ENCODE measurements at places on chromosomes 2 and 18. TPM values are rescaled to one million over a fixed set of nuclear protein-coding genes. Genes with fewer than 3 reads are reported as not detected.

GRCh38 chr2:68837164-68837860 is 33.9 kb downstream of the BMP10 start:
- no peaks in the 10 kb centered on the region for H3K27me3 ChIP-seq
- DNase-seq = peak; percentile 43
- peaks cover 49% of the 10 kb centered on the region for H3K4me1 ChIP-seq
- no peaks in the 10 kb centered on the region for H3K36me3 ChIP-seq
- peak overlapping the region; percentile 78 for H3K27ac ChIP-seq

Gene PLEKHH2
- 25.1 TPM for total RNA-seq

DNA sequence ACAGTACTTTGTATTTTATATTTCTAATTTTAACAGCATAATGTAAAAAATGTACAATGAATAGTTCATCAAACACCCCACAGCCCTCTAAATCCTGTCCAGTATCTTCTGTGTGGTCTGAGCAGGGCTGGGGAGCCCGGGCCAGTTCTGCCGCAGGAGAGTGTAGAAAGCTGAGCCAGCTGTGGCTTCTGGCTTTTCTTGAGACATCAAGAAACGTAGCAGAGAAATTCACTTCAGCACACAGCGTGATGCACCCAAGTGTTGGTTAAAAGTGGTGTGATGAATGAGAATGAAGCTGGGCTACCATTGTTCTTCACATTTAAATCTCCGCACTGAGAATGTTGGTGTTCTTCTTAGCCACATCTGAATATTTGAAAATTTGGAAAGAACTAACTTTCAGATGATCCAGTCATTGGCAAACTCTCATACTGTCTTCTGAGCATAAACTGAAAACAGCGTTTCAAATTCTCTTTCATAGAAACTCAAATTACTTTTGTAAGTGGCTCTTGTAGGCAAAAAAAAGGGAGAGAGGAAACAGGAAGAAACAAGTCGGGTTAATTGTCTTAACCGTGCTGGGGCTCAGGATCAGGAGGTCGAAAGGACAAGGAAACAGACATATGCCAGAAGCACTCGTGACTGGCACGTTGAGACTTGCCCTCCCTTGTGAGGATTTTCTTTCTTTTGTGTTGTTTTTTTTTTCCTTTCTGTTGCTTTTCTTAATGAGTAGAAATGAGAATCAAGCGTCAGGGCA is 23.4 kb upstream of the TMEM87B start:
- no peak overlapping the region for H3K4me3 ChIP-seq
- H3K36me3 ChIP-seq = no peaks in the 10 kb centered on the region
- no peak overlapping the region for H3K27ac ChIP-seq
- peaks cover 4% of the 10 kb centered on the region for H3K4me1 ChIP-seq
- H3K27me3 ChIP-seq = peaks cover 8% of the 10 kb centered on the region
- DNase-seq = no peak

GRCh38 chr2:222939208-222939856 is 78.5 kb downstream of the ACSL3 start:
- DNase-seq = peak; percentile 53
- no peak overlapping the region for H3K27ac ChIP-seq
- no peaks in the 10 kb centered on the region for H3K27me3 ChIP-seq
- H3K4me1 ChIP-seq = peaks cover 17% of the 10 kb centered on the region

- H3K4me3 ChIP-seq = no peak overlapping the region
- no peak overlapping the region for H3K27ac ChIP-seq
- peaks cover 22% of the 10 kb centered on the region for H3K36me3 ChIP-seq
- no peaks in the 10 kb centered on the region for H3K4me1 ChIP-seq
- DNase-seq = no peak
These were observed 45.3 kb downstream of the CENPO start for GRCh38 chr2:24838541-24838940.

Gene PDCD1
- 42.0 TPM for total RNA-seq

DNA sequence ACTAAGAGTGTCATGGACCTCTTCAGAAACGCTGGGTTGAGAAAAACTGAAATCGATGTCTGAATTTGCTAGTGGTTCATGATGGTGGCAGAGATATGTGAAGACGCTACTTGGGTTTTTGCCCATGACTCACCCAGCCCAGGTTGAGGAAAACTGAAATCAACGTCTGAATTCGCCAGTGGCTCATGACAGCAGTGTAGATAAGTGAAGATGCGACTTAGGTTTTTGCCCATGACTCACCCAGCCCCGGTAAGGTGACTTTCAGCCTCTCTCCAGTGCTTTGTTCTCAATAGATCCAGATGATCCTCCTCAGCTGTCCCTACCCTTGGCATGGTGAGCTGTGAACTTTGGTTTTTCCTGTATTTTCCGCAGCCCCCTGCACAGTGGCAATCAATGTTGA is 105.3 kb upstream of the SIX3 start:
- no peak overlapping the region for H3K4me3 ChIP-seq
- peaks cover 43% of the 10 kb centered on the region for H3K4me1 ChIP-seq
- peak overlapping the region; percentile 78 for H3K27ac ChIP-seq
- no peaks in the 10 kb centered on the region for H3K27me3 ChIP-seq
- DNase-seq = peak; percentile 57

Gene ARHGAP28
- total RNA-seq = not detected

Gene C2orf69
- total RNA-seq = 17.6 TPM

GRCh38 chr2:240782221-240782885 is 37.7 kb downstream of the KIF1A start:
- no peak for DNase-seq
- H3K36me3 ChIP-seq = no peaks in the 10 kb centered on the region
- H3K4me3 ChIP-seq = no peak overlapping the region
- no peaks in the 10 kb centered on the region for H3K4me1 ChIP-seq
- H3K27me3 ChIP-seq = no peaks in the 10 kb centered on the region
- H3K27ac ChIP-seq = no peak overlapping the region

GRCh38 chr2:234851451-234851850 is 100.4 kb upstream of the SH3BP4 start:
- DNase-seq = no peak
- H3K4me1 ChIP-seq = no peaks in the 10 kb centered on the region
- no peak overlapping the region for H3K4me3 ChIP-seq
- H3K27me3 ChIP-seq = peaks cover 5% of the 10 kb centered on the region

Gene SCYGR4
- not detected for total RNA-seq

GRCh38 chr2:158685646-158686045 is 109.5 kb upstream of the DAPL1 start:
- H3K36me3 ChIP-seq = no peaks in the 10 kb centered on the region
- DNase-seq = no peak
- H3K27me3 ChIP-seq = no peaks in the 10 kb centered on the region
- H3K4me3 ChIP-seq = no peak overlapping the region
- no peak overlapping the region for H3K27ac ChIP-seq

- H3K4me1 ChIP-seq = no peaks in the 10 kb centered on the region
- H3K27me3 ChIP-seq = peaks cover 2% of the 10 kb centered on the region
- H3K27ac ChIP-seq = no peak overlapping the region
- no peaks in the 10 kb centered on the region for H3K36me3 ChIP-seq
These were observed 201.2 kb downstream of the ASB1 start for GRCh38 chr2:238627899-238628298.

GRCh38 chr2:86019121-86019520 is 86.6 kb downstream of the POLR1A start:
- no peaks in the 10 kb centered on the region for H3K27me3 ChIP-seq
- DNase-seq = no peak
- H3K4me3 ChIP-seq = no peak overlapping the region
- H3K4me1 ChIP-seq = peaks cover 10% of the 10 kb centered on the region
- H3K27ac ChIP-seq = no peak overlapping the region

GRCh38 chr2:181374781-181375675 is 82.2 kb upstream of the ITGA4 start:
- no peak overlapping the region for H3K4me3 ChIP-seq
- no peak for DNase-seq
- peaks cover 16% of the 10 kb centered on the region for H3K4me1 ChIP-seq
- H3K36me3 ChIP-seq = peaks cover 14% of the 10 kb centered on the region
- H3K27ac ChIP-seq = no peak overlapping the region

DNA sequence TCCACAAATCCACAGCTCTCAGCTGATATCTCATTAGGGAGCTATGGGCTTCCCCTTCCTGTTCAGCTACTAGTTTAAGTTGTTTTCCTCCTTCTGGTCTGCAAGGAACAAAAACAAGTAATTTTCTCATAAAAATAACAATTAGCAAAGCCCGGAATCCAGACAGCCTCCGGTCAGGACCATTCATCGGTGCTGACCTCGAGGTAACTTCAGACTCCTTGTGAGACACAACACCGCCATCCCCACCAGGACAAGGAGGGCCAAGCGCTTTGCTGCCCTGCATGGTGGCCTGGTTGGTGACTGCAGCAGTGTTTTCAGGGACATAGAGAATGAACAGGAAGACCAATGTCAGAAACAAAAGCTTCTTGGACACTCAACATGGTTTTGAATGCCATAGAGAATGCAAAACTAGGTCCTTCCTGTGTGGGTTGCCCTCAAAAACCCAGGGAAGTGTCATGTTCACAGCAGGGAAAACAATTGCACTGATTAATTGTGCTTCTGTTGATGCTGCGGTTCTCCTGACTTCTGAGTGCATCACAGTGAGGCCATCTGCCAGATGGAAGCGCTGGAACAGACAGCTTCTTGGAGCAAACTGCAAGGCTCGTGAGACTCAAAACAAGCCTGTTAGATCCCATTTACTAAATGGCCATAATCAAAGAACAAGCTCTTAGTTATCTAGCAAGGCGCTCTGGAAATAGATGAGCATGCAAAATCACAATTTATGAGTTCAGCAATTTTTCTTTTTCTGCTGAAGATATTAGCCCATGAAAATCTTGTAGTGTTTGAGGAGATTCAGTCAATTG is 77.1 kb downstream of the HS1BP3 start:
- no peak for DNase-seq
- H3K27ac ChIP-seq = no peak overlapping the region
- H3K36me3 ChIP-seq = peaks cover 13% of the 10 kb centered on the region
- no peak overlapping the region for H3K4me3 ChIP-seq
- no peaks in the 10 kb centered on the region for H3K27me3 ChIP-seq
- peaks cover 37% of the 10 kb centered on the region for H3K4me1 ChIP-seq

Gene MSH6
- total RNA-seq = 119 TPM

- DNase-seq = no peak
- H3K36me3 ChIP-seq = peaks cover 94% of the 10 kb centered on the region
- H3K27me3 ChIP-seq = no peaks in the 10 kb centered on the region
These were observed 13.1 kb downstream of the ZAP70 start for GRCh38 chr2:97726261-97727064.

DNA sequence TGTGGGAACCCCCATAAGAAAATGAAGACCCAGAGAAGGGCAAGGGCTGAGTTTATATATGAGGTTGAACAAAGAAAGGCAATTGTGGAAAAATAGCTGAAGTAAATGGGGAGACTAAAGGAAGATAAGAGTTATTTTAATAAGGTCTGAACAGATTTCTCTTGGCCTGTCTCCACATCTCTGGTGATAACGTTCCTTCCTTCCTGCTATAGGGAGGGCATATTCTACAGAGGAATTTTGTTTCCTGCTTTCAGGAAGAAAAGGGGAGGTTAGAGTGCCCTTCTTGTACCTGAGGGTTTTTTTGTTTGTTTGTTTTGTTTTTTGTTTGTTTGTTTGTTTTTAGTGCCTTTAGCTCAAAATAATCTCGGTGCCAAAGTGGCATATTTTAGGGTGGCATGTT is 31.6 kb downstream of the MOGAT1 start:
- H3K27ac ChIP-seq = no peak overlapping the region
- no peak for DNase-seq
- no peak overlapping the region for H3K4me3 ChIP-seq
- peaks cover 24% of the 10 kb centered on the region for H3K4me1 ChIP-seq
- peaks cover 37% of the 10 kb centered on the region for H3K27me3 ChIP-seq

Gene VWC2L
- not detected for total RNA-seq

DNA sequence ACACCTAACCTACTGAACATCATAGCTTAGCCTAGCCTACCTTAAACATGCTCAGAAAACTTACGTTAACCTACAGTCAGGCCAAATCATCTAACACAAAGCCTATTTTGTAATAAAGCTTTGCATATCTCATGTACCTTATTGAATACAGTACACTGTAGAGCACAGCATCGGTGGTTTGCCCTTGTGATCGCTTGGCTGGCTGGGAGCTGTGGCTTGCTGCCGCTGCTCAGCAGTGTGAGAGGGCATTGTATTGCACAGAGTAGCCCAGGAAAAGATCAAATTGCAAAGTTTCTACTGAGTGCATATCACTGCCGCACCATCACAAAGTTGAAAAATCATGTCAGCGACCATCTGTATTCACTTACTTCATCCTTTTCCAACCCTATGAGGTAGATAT is 62.3 kb upstream of the NCK2 start:
- no peaks in the 10 kb centered on the region for H3K36me3 ChIP-seq
- no peak for DNase-seq
- H3K4me3 ChIP-seq = no peak overlapping the region
- H3K27ac ChIP-seq = no peak overlapping the region

Gene ELOA2
- total RNA-seq = not detected

GRCh38 chr2:164711766-164712138 is 90.5 kb upstream of the GRB14 start:
- no peak overlapping the region for H3K27ac ChIP-seq
- no peaks in the 10 kb centered on the region for H3K27me3 ChIP-seq
- no peak for DNase-seq
- H3K4me3 ChIP-seq = no peak overlapping the region

DNA sequence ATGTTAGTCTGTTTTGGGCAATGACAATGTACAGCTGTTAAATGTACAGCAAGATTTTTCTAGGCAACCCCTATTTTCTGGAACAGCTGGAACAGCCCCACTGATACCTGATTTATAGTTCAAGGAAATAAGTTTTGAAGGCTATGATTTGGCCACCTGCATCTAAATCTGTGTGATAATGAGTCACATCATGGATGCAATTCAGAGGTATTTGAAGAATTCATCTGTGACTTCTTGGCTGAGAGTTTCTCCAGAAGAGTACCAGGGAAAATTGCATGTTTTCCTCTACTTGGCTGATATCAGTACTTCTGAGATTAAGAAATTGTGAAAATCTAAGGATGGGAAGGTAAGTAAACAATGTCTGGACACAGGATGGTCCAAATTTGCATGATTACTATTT is 40.7 kb upstream of the NT5C1B start:
- no peak for DNase-seq
- no peak overlapping the region for H3K4me3 ChIP-seq
- H3K36me3 ChIP-seq = no peaks in the 10 kb centered on the region
- H3K27ac ChIP-seq = no peak overlapping the region
- H3K27me3 ChIP-seq = no peaks in the 10 kb centered on the region
- H3K4me1 ChIP-seq = no peaks in the 10 kb centered on the region

DNA sequence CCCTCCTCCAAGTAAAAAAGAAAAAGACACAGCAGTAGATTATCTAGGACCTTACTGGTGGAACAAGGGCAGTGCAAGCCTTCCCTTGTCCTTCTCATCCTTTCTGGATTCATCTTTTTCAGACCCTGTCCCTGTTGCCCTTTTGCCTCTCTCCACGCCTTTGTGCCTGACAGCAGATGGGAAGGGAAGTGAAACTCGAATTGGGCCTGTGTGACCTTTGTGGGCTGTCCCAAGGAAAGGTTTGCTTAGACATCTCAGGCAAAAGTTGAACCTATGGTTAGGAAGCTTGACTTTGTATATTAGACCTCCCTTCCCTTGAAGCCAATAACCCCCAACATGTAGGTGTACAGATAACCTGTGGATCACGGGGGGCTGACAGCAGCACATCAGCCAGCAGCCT is 185.3 kb downstream of the PRKCE start:
- H3K4me1 ChIP-seq = peaks cover 45% of the 10 kb centered on the region
- H3K36me3 ChIP-seq = no peaks in the 10 kb centered on the region
- no peak overlapping the region for H3K4me3 ChIP-seq
- H3K27ac ChIP-seq = no peak overlapping the region
